Activated T-helper 1 cell treated with anti-CD3 and anti-CD28 coated beads, Interleukin-2, amount 50 U/mL, for 16 hours (primary cell): ENCODE measurements at places on chromosomes 3 and 15.

- no peak for DNase-seq
These were observed 58.3 kb upstream of the XCR1 start for GRCh38 chr3:46085421-46086082.

DNA sequence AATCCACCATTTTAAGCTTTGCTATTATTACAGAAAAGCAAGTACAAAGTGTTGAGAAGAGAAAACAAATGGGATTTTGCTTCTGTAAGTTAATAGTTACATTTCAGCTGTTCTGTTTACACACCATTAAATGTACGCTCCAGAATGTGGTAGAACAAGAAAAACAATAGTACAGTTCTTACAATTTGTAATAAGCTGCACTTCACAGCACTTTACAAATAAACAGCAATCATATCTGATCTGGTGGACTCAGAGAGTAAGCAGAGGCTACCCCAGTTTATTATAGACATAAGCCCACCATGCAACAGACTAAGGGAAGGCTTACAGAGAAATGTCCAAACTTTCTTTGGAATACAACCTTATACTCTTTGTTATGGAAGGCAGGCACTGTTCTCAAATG lies 126.4 kb downstream of the OXSM start:
- no peak for DNase-seq

- DNase-seq = no peak
These were observed 129.2 kb upstream of the TSC22D2 start for GRCh38 chr3:150278843-150279381.

- DNase-seq = no peak
These were observed 494 bp upstream of the NISCH start for GRCh38 chr3:52454938-52455282.

DNA sequence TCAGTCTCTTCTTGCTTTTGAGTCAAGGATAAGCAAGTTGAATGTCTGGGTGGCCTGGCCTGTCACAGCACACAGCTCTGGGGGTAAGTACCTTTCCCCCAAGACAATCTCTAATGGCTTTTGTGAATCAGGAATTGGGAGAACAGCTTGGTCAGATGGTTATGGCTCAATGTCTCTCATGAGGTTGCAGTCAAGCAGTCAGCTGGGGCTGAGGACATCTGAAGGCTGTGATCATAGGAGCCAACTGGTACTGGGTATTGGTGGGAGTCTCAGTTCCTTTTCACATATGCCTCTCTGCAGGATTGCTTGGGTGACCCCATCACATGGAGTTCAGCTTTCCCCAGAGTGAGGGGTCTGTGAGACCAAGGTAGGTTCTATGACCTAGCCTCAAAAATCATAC lies 33.0 kb upstream of the TMEM158 start:
- no peak for DNase-seq

DNA sequence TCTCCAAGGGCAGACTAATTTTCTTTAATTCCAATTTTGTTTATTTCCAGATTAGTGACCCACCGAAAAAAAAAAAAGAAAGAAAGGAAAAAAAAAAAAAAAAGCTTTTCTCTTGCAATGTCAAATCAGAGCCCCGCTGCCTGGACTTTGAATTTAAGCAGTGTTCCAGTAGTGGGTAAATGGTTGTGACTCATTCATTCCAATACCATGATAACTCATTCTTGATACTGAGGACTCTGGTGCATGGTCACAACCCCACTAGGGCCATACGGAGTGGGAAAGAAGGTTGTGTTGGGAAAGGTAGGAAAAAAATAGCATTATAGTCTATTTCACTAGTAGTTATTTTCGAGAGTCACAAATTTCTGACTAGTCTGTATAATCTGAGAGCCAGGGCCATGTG lies 59.1 kb upstream of the COL8A1 start:
- no peak for DNase-seq

- no peak for DNase-seq
These were observed 123.3 kb upstream of the IGF1R start for GRCh38 chr15:98524838-98525660.

GRCh38 chr3:112056451-112056929 lies 22.0 kb downstream of the TMPRSS7 start:
- DNase-seq = no peak

DNA sequence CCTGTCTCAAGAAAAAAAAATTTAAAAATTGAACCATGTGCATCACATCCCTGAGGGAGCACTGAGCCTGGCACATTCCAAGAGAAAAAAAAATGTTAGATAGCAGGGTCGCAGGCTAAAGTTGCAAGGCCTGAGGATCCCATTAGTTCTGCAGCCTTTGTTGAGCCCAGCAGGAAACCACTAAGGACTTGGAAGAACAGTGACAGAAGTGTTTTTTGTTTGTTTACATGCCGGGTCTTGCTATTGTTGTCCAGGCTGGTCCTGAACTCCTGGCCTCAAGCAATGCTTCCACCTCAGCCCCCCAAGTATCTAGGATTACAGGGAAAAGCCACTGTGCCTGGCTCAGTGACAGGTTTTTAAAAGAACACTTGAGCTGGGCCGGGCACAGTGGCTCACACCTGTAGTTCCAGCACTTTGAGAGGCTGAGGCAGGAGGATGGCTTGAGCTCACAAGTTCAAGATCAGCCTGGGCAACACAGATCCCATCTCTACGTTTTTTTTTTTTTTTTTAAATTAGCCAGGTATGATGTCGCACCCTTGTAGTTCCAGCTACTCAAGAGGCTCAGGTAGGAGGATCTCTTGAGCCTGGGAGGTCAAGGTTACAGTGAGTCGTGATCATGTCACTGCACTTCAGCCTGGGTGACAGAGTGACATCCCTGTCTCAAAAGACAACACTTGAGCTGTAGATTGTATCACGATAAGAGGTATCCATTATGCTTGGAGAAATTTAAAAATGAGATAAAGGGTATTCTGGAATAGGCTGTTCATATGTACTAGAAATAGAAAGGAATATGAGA lies 15.2 kb downstream of the CHAC1 start:
- no peak for DNase-seq

DNA sequence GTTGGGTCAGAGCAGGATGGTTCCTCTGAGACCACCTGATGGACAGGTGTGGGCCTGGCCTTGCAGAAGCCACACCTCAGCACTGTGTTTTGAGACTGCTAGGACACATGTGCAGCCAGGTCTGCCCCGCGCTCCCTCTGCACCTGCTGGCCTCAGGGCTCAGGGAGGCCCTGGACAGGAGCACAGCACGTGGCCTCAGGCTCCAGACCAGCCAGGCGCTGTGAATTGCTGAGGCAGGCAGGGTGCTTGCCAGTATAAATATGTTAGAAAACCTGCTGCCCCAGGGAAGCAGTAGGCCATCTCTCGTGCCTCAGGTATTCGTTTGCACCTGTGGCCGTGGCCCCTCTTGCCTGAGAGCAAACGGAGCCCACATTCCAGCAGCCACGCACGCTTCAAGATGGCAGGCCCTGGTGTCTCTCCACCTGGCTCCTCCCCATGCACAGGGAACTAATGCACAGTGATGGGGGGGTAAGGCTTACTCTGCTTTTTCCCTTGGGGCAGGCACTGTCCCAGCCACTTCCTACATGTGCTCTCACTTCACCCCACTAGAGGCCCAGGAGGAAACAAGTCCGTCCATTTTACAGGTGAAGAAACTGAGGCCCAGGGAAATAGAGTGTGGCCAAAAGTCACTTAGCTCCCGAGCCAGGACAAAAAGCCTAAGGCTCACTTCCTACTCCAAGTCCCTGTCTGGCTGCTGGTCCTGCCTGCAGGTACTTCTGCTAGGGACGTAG lies 20.4 kb downstream of the SEC61A1 start:
- DNase-seq = no peak

DNA sequence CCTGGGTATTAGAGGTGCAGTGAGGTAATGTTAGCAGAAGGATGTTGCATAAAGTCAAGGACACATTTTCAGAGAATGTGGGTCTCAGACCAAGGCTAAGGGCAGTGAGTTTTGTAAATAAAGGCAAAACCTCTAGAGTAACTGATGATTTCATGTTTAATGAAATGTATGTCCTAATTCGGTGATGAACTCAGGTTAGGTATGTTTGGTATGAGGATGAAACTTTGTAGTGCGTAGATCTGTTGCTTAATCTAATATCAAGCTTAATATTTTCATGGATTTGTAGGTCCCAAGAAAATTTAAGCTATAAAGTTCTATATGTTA lies 3.6 kb downstream of the USP50 start:
- DNase-seq = no peak

GRCh38 chr15:58387130-58387529 lies 44.7 kb upstream of the LIPC start:
- no peak for DNase-seq

GRCh38 chr3:11282250-11283138 lies 10.3 kb downstream of the ATG7 start:
- DNase-seq = no peak

DNA sequence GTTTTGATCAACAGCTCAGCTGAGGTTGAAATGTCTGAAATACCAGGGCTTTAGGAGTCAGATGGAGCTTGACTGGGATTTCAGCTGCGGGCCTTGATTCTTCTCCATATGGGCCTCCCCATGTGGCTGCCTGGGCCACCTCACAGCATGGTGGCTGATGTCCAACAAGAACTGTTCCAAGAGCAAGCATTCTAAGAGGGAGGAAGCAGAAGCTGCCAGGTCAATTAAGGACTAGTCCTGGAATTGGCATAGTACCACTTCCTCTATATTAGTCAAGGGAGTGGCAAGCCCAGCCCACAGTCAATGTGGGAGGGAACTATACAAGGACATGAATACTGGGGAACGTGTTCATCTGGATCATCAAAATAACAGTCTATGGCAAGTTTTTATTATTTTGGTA lies 181.7 kb upstream of the ANKRD28 start:
- no peak for DNase-seq

DNA sequence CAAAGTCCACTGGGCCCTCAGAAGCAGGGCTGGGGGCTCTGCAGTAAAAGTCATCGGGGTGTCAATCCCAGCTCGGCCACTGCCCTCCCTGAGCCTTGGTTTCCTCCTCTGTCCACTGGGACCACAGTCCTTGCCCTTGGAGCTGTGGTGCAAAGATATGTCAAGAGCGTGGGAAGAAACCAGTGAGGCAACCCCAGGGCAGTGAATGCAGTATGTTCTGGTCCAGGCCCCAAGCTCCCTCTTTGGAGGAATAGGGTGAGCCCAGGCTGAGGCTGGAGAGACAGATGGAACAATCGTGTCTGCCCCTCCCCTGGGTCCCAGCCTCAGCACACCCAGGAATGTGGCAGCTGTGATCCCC lies 779 bp downstream of the GRIP2 start:
- DNase-seq = no peak

- no peak for DNase-seq
These were observed 82.3 kb downstream of the RBPMS2 start for GRCh38 chr15:64693134-64693533.
